ENCODE measurements at places on chromosomes 13 and 19.

DNA sequence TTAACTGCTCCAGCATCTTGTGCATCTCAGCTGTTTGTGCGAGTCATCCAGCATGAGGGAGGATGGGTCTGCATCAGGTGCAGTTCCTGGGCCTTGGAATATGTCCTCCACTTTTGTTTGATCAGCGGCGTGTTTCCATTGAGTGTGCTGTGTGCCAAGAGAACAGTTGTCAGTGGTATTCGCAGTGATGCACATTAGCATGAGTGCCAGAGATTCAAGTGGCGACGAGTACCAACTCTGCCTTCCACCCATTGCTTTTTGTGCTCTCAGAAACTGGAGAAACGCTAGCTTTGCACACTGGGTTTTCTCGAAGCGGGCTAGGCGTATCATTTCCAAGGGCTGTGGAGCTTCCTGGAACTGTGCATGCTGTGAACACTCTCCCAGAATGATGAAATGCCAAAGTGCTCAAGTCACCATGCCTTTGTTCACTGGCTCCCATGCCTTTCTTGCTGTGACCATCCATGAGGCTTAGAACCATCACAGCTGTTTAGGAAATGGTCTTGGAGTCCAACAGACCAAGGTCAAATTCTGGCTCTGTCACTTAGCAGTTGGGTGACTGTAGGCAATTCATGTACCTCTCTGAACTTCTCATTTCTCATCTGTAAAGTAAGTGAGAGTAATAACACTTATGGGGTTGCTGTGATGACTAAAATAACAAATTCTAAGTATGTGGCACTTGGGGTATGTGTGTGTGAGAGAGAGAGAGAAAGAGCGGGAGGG, 18.4 kb downstream of the LRCH1 start:
- peak; percentile 39 for DNase-seq

- peak; percentile 67 for DNase-seq
Observed at GRCh38 chr19:18542941-18543813, at the start of gene FKBP8. Gene FKBP8, minus strand, starts transcription at chr19:18543573. Its CDS starts 1,603 bp downstream, at chr19:18541970.

DNA sequence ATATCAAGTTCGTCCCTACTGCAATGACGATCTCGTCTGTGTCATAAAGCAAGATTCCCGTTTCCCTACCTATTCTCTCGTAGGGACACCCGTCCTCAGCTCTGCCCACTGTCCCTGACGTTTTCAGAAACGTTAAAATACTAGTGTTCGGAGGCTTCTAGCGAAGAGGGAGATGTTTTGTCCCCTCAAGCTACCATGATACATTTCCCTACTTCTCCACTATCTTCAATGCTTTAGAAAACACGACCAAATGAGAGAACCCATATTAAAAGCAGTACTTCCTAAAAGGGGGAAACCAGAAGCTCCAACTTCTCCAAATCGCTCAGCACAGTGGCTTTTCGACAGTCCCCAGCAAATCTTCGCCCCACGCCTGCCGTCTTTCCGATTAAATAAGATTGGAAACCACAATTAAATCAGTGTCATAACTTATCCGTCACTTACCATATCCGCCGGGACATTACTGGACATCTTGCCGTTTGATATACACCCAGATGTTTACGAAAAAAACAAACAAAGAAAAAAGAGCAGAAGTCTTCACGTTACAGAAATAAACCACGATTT, 1.3 kb downstream of the UBL3 start:
- DNase-seq, result peak; percentile 13

GRCh38 chr19:55467236-55468053, 2.9 kb upstream of the C19orf85 start:
- peak; percentile 69 for DNase-seq

- DNase-seq, result peak; percentile 3
Observed at GRCh38 chr19:6947745-6948144, 60.4 kb downstream of the ADGRE1 start.

DNA sequence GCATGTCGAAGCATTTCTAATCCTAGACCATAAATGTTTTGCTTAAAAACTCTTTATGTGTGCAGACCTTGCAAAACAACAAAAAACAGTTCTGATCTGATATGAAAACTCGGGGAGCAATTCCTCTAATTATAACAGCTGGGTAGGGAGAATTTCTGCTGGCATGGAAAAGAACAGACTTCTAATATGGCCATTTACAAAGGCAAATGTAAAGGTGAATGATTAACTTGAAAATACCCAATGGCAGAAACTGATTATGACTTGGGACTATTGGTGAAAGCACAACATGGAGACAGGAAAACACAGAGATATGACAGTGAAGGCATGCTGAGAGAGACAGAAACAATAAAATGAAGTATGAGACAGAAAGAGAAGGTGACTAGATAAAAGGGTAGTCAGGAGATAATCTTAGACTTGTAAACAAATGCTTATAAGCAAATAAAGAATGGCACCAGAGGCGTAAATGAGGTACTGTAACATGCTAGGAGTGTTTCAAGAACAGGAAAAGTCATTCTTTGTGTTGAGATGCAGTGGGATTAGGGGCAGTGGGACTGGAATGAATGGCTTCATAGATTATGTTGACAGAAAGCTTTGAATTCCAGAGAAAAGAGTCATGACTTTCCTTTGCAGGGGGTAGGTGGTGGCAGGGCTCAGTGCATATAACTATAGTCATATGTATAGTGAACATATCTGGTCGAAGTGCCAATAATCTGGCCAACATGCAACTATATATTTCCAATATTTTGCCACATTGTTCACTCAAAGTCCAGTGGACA, 393.0 kb downstream of the ITGBL1 start:
- peak; percentile 22 for DNase-seq

- DNase-seq, result no peak
Observed at GRCh38 chr13:21426238-21426637, 32.9 kb downstream of the ZDHHC20 start.

DNA sequence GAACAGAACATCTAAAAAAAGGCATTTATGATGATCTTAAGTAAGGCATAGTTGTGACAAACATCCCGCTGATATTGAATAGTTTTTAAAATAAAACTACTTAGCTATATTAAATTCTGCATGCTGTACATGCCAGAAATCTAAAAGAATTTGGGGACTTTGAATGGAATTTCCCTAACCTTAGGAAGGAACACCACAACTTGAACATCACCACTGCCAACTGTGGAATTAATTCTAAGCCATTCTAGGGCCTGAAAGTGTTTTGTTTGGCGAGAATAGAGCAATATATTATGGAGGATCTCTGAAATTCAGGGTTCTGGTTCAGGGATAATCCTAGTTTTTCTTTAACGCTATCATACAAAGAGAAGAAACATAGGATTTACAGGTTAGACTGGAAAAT, 17.8 kb upstream of the LATS2 start:
- DNase-seq, result no peak

- DNase-seq, result no peak
Observed at GRCh38 chr13:113630296-113630695, 27.7 kb downstream of the ATP4B start.

DNA sequence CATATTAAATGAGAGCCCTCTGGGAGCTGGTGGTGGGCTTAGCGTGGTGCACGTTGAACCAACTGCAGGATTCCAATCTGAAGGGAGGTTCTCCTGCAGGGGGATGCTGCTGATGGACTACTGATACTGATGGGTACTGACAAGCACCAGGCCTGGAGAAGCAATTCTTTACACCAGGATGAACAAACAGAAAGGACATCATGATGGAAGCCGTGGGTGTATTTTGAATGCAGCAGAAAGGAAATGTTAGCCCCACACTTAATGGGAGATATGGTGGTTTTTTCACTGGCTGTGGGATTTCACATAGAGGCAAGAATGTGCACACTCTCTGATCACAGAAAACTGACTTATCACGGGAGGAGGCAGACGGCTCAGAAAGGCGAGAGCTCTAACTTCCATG, 299.7 kb downstream of the TEX29 start:
- no peak for DNase-seq

DNA sequence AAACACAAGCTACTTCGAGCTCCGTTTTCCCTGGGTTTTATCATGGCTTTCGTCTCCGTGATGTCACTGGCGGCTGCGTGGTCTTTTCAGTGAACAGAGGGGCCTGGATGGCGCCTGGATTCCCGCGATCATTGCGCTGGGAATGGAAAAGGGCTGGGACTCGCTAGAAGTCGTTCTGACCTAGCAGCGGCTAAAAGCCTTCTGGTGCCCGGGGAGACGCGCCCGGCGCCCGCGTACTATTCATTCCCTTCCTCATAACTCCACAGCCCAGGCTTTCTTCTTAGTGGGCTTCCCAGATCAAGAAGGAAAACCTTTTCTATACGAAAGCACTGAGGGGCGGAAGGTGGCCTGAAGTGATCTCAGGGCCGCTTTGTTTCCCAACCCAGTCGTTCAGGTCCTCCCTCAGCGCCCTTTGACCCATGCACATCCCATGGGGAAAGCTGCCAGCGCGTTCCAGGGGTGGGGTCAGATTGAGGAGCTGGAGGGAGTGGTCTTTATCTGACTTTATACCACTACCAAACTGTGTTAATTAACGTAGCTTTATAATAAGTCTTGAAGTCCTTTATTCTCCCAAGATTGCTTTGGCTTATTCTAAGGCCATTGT, 96.6 kb downstream of the ELF1 start:
- DNase-seq, result peak; percentile 10

DNA sequence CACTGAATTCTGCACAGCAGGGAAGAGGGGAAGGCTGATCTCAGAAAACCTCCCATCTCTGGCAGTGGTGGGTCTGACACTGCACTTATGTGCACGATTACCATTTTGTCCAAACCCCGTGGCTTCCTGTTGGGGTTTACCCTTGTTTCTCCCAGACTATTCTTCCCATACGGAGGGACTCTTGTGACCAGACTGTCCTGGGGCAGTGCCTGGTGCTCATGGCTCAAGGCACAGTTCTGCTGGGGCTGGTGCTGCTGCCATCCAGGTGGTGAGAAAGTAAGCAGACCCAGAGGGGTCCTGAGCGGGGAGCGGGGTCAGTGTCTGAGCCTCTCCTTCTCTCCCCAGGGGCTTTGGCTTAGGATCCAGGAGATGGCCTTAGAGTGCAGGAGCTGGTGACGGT, 5.1 kb upstream of the SIGLEC9 start:
- DNase-seq, result no peak

GRCh38 chr19:11090997-11091702, 1.9 kb downstream of the LDLR start:
- DNase-seq, result no peak

DNA sequence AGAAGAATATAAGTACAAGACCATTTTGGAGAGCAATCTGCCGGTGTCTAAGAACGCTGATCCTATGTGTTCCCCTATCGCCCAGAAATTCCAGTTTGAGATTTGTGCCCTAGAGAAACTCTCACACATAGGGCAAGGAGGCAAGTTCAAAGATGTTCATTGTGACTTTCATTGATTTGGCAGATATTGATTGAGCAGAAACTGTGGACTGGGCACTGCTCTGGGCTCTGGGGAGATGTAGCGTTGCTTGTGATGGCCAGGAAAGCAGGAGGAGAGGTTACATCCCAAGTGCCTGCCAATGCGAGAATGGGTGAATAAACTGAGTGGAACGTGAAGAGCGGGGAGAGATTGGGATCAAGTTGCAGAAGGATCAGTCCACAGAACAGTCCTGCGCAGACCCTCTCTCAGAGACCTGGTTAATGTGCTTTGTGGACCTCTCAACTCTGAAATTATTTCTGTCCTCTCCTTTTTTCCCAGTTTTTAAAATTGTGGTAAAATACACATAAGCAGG, 123.9 kb upstream of the PEG3 start:
- no peak for DNase-seq

GRCh38 chr13:43230989-43231388, 207.6 kb downstream of the DNAJC15 start:
- DNase-seq, result no peak

DNA sequence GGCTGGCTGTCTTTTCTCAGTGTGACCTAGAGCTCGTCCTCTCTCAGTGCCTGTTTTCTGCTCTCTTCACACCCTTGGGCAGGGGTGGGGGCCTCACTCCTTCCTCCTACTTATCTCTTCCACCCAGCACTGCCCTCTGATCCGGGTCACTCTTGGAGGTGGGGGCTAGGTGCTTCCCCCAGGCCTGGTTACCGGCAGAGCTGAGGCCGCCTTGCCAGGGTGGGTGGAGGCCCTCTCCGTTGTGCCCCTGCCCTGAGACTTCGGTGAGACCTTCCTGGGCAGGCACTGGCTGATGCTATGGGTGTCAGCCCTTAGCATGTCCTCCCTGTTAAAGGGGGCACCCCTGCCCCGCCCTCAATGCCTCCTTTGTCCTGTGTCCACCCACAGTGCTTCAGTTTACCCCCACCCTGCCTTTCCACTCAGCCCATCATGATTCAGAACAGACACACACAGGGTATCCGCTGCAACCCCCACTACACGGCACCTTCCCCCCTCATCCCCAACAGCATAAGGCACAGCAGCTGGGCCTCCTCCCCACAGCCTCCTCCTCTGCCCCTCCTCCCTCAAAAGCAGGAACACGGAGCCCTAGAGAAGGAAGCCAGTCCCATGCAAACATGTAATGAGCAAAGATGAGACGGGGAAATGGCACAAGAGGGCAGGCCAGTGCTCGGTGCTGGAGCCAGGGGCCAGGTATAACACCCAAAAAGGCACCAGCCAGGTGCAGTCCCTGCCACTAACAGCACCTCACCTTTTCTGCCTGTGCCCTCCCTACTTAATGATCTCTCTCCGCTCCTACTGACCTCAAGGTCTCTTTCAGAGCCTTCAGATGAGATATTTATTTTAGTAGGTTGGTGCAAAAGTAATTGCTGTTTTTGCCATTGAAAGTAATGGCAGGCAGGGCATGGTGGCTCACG, 9.8 kb downstream of the ZGLP1 start:
- DNase-seq, result no peak

GRCh38 chr13:79405501-79405830, 589 bp downstream of the RBM26 start:
- no peak for DNase-seq

GRCh38 chr13:66745307-66745706, 484.8 kb downstream of the PCDH9 start:
- no peak for DNase-seq

- DNase-seq, result no peak
Observed at GRCh38 chr13:98783856-98784478, 31.5 kb upstream of the SLC15A1 start.

- DNase-seq, result peak; percentile 22
Observed at GRCh38 chr13:46492946-46493345, 60.0 kb upstream of the LRCH1 start.

DNA sequence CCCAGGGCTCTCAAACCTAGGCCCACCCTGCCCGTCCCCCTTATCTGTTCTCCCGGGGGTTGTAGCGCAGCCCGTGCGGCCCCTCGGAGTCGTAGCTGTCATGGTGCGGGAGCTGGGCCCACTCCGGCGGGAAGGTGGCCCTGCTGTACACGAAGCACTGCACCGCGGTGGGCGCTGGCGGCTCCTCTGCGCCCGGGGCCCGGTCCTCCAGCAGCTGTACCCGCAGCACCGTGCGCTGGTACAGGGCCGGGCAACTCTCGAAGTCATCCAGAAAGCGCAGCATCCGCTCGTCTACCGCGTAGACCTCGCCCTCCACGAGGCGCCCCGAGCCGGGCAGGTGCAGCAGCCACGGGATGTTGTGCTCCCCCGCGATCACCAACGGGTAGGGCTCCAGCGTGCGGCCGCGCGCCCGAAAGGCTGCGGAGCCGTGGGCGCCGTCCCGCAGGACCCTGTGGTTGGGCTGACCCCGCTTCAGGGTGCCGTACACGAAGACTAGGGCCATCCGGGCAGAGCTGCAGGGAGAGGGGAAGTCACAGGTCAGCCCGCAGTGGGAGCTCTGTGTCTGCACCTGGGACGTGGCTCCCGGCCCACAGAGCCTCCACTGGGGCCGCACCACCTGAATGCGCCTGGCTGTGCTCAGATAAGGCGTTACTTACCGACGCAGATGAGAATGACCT, 56.4 kb downstream of the GGACT start:
- DNase-seq, result no peak

- no peak for DNase-seq
Observed at GRCh38 chr13:44276061-44276460, 97.6 kb upstream of the SERP2 start.

Measured in HepG2 (cell line).